ENCODE measurements at places on chromosomes 7 and 10.

DNA sequence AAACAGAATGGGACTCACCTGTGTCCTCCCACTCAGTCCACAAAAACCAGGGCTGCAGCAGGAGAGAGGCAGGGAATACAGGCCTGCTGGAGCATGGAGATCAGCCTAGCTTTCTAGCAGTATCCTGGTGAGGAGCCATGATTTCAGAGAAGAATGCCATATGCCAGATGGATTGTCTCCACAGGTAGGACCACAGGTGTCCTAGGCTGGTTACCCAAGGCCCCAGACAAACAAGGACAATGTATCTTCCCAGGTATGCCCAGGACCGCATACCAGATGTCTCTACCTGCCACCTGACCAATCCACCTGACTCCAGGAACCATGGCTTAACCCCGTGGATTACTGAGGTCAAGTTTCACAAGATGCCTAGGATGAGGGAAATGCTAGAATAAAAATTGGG lies 295.4 kb upstream of the NPSR1 start:
- DNase-seq, result no peak

- DNase-seq, result no peak
Measured at GRCh38 chr7:25361387-25361786, 133.1 kb upstream of the NPVF start.

DNA sequence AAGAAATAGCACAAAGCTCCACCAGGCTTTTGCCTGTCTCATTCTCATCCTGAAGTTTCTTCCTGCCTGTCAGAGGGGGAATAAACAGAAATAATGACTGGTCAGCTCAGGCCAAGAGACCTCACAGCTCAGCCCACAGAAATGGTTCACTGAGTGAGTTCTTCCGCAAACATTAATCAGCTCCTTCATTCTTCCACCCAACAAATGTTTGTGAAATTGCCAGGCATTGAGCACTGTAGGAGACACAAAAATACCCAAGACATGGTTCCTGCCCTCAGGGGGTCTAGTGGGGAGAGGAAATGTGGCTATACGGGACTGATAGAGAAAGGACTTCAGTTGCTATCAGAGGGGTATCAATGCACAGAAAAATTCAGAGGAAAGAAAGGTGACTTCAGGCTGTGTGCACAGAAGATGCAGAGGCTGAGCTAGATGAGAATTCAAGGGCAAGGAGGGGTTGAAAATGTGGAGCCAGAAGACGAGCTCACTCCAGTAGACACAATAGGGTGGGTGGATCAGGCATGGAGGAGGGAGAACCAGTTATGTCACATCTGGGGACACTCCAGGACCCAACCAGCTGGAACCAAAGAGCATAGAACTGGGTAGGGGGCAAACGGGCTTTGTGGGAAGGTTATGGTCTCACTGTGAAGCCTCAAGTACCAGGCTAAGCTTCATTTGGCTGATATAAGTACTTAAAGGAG lies 20.9 kb downstream of the MYOF start:
- no peak for DNase-seq

GRCh38 chr7:116862234-116862950 lies at the start of gene CAPZA2:
TSS of gene CAPZA2 (plus strand) at chr7:116862587. CDS start at chr7:116862612, 25 bp downstream.
- peak; percentile 98 for DNase-seq

DNA sequence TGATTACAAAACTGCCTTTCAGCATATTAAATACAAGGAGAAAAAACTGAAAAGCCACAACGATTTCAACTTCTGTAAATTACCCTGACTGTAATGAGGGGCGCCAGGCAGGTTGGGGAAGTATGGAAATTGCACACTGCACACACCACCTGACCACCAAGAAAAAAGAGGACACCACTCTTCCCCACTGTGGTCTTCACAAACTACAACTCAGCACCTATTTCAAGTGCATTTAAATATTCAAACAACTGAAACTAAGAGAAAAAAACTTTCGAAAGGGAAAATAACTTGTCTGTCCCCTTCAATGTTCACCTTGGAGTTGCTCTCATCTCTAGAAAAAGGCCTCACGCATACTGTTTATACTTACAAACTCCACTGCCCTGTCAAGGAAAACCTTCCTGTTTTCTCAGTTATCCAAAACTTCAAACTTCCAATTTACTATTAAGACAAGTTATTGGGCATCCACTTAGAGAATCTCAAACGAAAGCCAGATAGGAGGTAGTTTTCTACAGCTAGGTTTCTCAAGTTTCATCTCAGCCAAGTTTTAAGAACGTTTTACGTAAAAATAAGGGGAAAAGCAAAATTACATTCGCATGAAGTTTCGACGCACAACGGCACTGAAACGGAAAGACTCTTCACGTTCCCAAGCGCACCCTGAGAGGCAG lies 1.4 kb downstream of the LARP4B start:
- DNase-seq, result no peak

- DNase-seq, result no peak
Measured at GRCh38 chr7:79507131-79507530, 53.7 kb upstream of the MAGI2 start.

- no peak for DNase-seq
Measured at GRCh38 chr7:129417073-129417472, 17.2 kb upstream of the STRIP2 start.

All from NCI-H526 (cell line).